ENCODE measurements at places on chromosomes 11 and 22.

DNA sequence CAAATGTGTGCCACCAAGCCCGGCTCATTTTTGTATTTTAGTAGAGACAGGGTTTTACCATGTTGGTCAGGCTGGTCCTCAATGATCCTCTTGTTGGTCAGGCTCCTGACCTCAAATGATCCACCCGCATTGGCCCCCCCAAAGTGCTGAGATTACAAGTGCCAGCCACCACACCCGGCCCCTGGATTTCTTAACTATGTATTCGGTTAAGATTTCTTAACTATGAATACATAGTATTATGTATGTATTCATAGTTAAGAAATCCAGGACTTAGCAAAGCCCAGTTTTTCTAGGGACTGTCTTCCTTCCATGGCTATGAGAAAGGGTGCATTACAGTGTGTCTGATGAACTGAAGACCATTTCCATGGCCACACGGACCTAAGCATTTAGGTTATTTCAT, 1.7 kb downstream of the C11orf91 start:
- DNase-seq = no peak

- no peak for DNase-seq
Measured at GRCh38 chr11:65650547-65651338, 12.0 kb downstream of the RELA start.

DNA sequence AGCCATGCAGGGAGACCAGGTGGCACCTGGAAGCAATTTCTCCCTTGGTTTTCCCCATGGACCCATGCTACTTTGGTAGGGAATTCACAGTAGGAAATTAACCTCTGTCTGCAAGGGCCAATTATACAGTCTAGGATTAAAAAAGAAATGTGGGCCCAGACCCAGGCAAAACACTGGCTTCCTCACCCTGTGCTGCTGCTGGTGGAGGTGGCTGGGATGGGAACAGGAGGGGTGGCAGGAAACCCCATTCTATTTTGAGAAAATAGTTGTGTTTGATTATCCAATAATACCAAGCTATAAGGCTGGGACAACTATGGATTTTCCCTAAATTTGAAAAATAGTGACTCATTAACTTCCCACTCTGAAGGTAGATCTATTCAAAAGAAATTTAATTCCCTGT, 417.0 kb upstream of the NARS2 start:
- no peak for DNase-seq

- no peak for DNase-seq
Measured at GRCh38 chr22:27023591-27023990, 366.2 kb downstream of the MIAT start.

GRCh38 chr11:61378713-61379313, 13.6 kb upstream of the TMEM216 start:
- DNase-seq = peak; percentile 99

DNA sequence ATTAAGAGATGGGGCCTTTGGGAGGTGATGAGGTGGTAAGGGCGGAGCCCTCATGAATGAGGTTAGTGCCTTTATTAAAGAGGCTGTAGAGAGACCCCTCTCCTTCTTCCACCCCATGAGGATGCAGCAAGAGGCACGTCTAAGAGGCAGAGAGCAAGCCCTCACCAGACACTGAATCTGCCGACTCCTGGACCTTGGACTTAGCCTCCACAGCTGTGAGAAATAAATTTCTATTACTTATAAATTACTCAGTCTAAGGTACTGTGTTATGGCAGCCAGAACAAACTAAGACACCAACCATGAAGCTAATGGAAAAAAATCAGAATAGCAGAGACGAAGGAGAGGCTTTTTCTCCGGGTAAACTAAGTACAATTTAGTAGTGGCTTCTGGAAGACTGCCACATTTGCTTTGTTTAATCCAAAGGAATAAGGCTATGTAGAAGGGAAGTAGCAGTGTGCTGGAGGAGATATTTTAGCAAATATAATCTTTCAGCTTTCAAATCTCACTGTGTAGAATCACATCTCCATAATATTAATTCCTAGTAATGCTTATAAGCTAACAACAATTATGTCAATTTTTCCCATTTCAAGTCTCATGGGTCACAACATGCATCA, 12.3 kb upstream of the SIK2 start:
- DNase-seq = no peak

DNA sequence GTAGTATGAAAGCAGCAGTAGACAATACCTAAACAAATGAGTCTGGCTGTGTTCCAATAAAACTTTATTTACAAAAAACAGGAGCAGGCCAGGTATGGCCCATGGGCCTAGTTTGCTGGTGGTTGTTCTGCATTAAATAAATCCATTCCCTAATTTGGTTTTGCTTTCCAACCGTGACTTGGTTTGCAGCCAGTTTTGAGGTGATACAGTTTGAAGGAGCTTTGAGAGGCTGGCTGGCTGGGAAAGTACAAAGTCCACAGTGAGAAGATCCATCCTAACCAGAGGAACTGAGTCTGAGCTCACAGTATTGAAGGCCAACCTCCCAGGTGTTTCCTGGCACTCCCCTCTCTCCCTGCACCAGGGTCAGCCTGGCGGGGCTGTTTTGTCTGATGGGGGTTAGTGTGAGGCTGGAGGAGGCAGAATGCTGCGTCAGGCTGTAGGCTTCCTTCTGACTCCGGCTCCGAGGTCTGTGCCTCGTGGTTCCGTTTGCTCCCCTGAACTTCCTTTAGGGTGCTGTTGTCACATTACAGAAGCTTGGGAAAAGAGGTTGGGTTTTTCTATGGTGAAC, 129.5 kb downstream of the MICAL2 start:
- no peak for DNase-seq

GRCh38 chr11:83299681-83300080, 13.5 kb upstream of the CCDC90B start:
- no peak for DNase-seq

DNA sequence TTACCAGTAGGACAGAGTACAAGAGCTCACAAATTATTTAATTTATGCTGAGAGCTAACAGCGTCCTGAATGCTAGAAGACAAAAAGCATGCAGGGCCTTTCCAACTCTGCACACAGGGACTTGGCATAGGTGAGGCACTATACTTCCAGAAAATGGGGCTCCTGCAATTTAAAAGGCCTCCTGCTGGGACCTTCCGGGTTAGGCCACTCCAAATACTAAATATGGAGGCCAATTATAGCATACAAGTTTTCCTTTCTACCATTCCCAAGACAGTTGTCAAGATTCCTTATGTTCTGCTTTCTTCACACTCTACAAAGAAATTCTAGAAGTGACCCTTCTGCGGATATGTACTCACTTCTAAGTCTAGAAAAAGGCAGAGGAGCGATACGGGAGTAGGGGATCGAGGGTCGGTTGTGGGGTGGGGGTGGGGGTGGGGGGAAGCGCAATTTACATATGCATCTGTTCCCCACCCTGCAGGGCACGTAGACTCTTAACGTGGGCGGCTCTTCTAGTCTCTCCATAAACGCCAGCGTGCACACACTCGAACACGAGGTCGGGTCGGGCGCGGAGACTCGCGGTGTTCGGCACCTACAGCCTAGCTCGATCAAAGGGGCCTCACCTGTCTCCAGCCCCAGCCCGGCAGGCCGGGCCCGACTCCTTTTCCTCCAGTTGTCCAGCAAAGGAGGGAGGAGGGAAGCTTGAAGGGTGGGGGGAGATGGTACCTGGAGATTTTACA, 728 bp downstream of the DCUN1D5 start:
- DNase-seq = peak; percentile 23

DNA sequence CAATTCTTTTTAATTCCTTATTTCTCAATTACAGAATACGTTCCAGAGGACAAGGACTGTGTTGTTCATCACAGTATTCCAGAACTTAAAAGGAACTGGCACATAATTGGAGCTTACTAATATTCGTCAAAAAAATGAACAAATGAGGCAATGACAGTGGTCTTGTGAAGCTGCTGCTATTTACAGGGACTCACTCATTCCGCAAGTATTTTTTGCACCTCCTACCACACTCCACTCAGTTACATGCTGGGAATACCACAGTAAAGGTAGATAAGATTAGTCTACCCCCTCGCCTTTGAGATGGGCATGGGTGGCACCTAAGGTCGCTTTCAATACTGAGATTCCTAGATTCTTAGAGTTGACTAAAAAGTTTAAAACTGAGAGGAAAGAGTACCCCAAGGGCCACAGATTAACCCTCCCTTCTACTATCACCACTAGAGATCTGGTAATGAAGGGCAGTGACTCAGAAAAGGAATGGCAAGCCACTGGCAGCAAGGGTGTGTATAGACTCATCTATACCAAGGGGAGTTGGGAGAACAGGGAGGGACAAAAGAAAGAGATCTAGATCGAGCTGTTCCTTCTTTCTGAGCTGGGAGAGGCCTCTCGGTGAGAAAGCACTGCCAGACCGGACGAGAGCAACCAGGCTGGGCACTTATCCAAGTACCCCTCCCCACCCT, 85.0 kb downstream of the RPL27A start:
- DNase-seq = no peak

DNA sequence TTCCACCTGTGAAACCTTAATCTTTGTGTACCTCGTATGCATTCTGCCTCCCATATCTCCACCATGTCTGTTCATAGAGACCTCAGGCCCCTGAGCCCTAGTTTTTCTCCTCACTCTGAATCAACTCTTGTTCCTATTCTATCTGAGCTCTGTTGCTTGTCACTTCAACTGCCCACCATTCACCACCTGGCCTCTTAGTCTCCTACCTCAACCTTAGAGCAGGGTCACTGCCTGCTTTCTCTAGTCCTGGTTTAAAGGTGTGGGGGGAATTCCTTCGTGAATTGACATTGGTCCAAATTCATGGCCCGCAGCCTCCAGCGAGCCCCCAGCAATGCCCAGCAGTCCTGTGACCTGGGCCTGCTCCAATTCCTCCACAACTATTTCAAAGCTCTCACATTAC, 39.4 kb upstream of the TUB start:
- no peak for DNase-seq

DNA sequence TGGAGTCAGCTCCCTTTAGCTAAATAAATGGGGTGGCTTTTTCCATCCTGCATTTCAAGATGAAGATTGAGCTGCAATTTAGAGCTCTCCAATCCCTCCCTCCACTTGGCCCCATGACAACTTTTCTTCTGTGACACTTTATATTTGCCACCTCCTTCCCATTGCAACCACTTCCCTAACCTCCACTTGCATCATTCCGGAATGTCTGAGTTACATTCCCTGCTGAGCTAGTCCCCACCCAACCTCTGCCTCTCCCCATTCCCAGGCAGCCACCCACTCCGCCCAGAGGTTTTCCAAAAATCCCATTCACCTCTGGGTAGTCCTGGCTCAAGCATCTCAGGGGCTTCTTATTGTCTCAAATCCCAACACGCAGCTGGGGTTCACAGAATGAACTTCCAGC, 24.7 kb downstream of the PC start:
- peak; percentile 71 for DNase-seq

GRCh38 chr11:67695606-67696005, 21.2 kb upstream of the ALDH3B2 start:
- no peak for DNase-seq

DNA sequence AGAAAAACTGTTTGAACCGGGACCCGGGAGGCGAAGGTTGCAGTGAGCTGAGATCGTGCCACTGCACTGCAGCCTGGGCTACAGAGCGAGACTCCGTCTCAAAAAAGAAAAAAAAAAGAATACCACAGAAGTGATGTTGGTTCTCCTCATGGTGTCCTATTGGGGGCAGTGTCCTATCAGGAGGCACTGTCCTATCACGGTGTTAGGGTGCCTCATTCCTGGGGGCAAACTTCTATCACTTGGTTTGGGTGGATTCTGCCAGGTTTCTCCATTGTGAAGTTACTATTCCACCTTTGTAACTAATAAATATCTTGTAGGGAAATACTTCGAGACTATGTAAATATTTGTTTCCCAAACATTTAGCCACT, 19.6 kb downstream of the PRR14L start:
- DNase-seq = no peak

- peak; percentile 13 for DNase-seq
Measured at GRCh38 chr11:30919389-30920152, 333.4 kb upstream of the MPPED2 start.

- peak; percentile 51 for DNase-seq
Measured at GRCh38 chr11:46520971-46521745, 72.7 kb downstream of the AMBRA1 start.

DNA sequence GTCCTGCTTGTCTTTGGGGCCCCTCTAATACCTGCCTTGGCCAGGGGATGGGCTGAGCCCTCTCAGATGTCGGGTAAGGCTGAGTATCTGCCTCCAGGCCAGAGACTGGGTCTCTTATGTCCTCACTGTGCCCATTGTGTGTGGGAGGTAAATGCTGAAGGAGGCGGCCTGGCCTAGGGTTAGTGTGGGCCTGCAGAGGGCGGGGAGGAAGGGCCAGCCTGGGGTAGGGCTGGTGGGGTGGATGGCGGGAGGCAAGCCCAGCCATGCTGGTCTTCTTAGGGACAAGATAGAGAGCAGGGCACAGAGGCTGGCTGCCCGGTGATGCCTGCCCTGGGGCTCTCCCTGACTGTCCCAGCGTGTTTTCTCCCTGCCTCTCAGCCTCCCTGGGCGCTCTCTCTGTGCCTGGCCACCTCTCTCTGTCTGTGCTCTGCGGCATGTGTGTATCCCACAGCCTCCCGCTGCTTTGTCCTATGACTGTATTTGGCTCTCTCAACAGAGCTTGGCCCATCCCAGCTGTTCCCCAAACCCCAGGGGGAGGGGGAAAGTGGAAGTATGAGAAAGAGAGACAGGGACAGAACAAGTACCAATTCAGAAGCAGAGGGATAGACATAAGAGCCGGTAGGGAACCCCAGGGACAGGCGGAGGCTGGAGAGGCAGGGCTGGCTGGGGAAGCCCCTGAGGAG, 57.0 kb downstream of the PDE2A start:
- DNase-seq = peak; percentile 33

- DNase-seq = no peak
Measured at GRCh38 chr22:36405671-36406538, 18.1 kb upstream of the MYH9 start.

- peak; percentile 35 for DNase-seq
Measured at GRCh38 chr22:45709866-45710265, 38.2 kb downstream of the ATXN10 start.

- no peak for DNase-seq
Measured at GRCh38 chr22:46792841-46793261, 30.4 kb downstream of the TBC1D22A start.

GRCh38 chr22:33888821-33889220, 31.5 kb downstream of the LARGE1 start:
- DNase-seq = no peak

DNA sequence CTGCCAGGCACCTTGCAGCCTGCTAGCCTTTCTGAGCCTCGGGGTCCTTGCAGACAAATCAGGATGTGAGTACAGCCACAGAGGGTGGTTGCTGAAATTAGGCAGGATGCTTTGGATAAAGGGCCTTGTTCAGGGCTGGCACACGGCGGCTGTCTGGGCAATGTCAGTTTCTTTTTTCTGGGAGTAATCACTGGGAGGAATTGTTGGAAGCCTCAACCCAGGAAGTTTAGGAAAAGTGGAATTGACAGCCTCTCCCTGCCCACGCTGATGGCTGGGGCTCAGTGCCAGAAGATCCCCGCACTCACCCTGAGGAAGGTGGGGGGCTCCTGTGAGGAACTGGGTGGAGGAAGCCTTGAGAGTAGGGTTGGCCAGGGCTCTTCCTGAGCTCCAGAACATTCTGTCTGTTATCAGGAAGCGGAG, 37.4 kb downstream of the CD82 start:
- no peak for DNase-seq

GRCh38 chr11:36097219-36097650, 153.4 kb downstream of the LDLRAD3 start:
- no peak for DNase-seq
